ENCODE measurements at places on chromosomes 12 and 14. TPM values are rescaled to one million over a fixed set of nuclear protein-coding genes. Genes with fewer than 3 reads are reported as not detected.

Gene ITPK1
- 26.9 TPM for polyA plus RNA-seq

Gene SIRT4
- 3.0 TPM for polyA plus RNA-seq

- no peak for DNase-seq
Observed at GRCh38 chr12:27777141-27777540, 2.9 kb upstream of the KLHL42 start.

DNA sequence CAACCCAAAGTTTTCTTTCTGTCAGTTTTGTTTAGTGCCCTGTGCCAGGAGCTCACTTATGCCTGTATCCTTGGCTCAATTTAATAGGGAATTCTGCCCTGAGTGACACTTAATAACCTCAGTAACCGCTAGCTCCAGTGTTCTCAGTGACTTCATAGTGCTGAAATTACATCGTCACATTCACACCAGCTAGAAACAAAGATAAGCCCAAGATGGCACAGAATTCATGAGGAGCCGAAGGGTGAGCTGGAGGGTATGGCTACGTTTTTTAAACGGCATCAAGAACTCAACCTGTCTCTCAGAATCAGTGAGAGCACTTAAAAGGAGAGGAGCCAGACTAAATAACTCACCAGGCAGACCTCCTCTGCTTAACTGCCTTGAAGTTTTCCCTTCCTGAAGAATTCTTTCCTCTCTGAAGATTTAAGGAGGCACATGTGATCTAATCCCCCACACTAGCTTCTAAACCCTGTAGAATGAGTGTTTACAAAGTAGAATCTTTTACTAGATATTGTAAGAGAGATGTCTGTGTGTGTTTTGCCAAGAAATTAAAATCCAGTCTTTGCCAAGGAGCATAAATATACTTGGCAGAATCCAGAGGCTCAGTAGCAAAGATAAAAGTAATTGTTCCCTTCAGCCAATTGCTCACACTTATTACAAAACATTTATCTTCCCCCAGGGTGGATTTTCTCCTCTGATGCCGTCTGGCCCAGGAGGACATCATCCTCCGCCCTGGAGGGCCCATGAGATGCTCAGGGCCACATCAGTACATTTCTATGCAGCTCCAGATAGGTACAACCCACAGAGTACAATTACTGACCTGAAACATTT lies 37.3 kb downstream of the PTGER2 start:
- DNase-seq, result peak; percentile 55

- peak; percentile 74 for DNase-seq
Observed at GRCh38 chr14:59377491-59377890, 87.7 kb downstream of the GPR135 start.

Gene RND1
- 3.5 TPM for polyA plus RNA-seq

All from left renal cortex interstitium (tissue), 4 donors.